ENCODE measurements at places on chromosomes 12 and 14. TPM values are rescaled to one million over a fixed set of nuclear protein-coding genes. Genes with fewer than 3 reads are reported as not detected.

Gene ZC2HC1C
- total RNA-seq, result 5.6 TPM

Gene RHOJ
- not detected for total RNA-seq

Gene SLC4A8
- total RNA-seq, result 1.5 TPM

Gene CACNA1C
- 0.07 TPM for total RNA-seq

Gene TAS2R7
- not detected for total RNA-seq

Gene PLEKHG7
- total RNA-seq, result not detected

Gene PRPH
- 1.6 TPM for total RNA-seq

Gene PLBD1
- 4.6 TPM for total RNA-seq

Gene GALNT8
- total RNA-seq, result not detected

Gene CCDC175
- total RNA-seq, result not detected

Gene DDN
- total RNA-seq, result 0.75 TPM

Gene MIS18BP1
- total RNA-seq, result 22.4 TPM

Gene LRIG3
- 4.9 TPM for total RNA-seq

Gene MLXIP
- 38.4 TPM for total RNA-seq

Gene PLA2G1B
- total RNA-seq, result not detected

Gene SLC8A3
- not detected for total RNA-seq

Gene NEUROD4
- not detected for total RNA-seq

Gene EXOC3L4
- 1.7 TPM for total RNA-seq

Gene FAIM2
- not detected for total RNA-seq

Gene ASCL1
- total RNA-seq, result not detected

Gene MIPOL1
- total RNA-seq, result 3.2 TPM

Gene CD163
- not detected for total RNA-seq

Gene PRH1
- 3.0 TPM for total RNA-seq

Gene SRGAP1
- 10.0 TPM for total RNA-seq

Gene LMNTD1
- not detected for total RNA-seq

Gene OTUB2
- 3.0 TPM for total RNA-seq

Gene PRIM1
- 32.4 TPM for total RNA-seq

Gene ADAM21
- not detected for total RNA-seq

All from A549 treated with Hydrocortisone at 1 μM for 4 hours (cell line).